ENCODE measurements at places on chromosomes 12 and 14.

GRCh38 chr12:105256011-105256410, 20.0 kb upstream of the APPL2 start:
- DNase-seq = no peak
- H3K27ac ChIP-seq = no peak overlapping the region
- H3K36me3 ChIP-seq = no peaks in the 10 kb centered on the region
- H3K4me3 ChIP-seq = no peak overlapping the region

GRCh38 chr12:2722806-2723205, 72.0 kb upstream of the FKBP4 start:
- H3K36me3 ChIP-seq = no peaks in the 10 kb centered on the region
- no peak overlapping the region for H3K4me3 ChIP-seq
- no peak overlapping the region for H3K27ac ChIP-seq
- no peaks in the 10 kb centered on the region for H3K4me1 ChIP-seq
- no peaks in the 10 kb centered on the region for H3K27me3 ChIP-seq

- H3K36me3 ChIP-seq = peaks cover 3% of the 10 kb centered on the region
- DNase-seq = no peak
- no peaks in the 10 kb centered on the region for H3K27me3 ChIP-seq
- H3K27ac ChIP-seq = no peak overlapping the region
These were observed 374.7 kb downstream of the ALG10 start for GRCh38 chr12:34396861-34397590.

DNA sequence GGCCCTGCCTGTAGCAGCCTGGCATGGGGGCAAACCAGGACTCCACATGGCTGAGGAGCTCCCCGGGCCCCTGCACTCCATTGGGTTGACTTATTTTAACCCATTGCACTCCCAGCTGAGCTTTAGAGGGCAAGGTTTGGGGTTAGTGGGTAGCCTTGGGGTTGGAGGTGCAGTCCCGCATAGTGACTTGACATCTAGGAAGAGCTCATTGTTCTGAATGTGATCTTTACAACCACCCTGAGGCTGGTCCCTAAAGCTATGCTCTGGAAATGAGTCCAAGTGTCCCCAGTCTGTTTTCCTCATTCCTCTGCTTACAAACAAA, 36.4 kb downstream of the NFKBIA start:
- peaks cover 50% of the 10 kb centered on the region for H3K4me1 ChIP-seq
- no peak overlapping the region for H3K4me3 ChIP-seq
- H3K27ac ChIP-seq = peak overlapping the region; percentile 92
- no peaks in the 10 kb centered on the region for H3K27me3 ChIP-seq
- no peaks in the 10 kb centered on the region for H3K36me3 ChIP-seq
- DNase-seq = peak; percentile 31

GRCh38 chr12:121630791-121631355, 4.5 kb downstream of the ORAI1 start:
- peak overlapping the region; percentile 98 for H3K27ac ChIP-seq
- no peaks in the 10 kb centered on the region for H3K27me3 ChIP-seq
- H3K4me3 ChIP-seq = peak overlapping the region; percentile 20
- peaks cover 30% of the 10 kb centered on the region for H3K36me3 ChIP-seq
- peaks cover 62% of the 10 kb centered on the region for H3K4me1 ChIP-seq

DNA sequence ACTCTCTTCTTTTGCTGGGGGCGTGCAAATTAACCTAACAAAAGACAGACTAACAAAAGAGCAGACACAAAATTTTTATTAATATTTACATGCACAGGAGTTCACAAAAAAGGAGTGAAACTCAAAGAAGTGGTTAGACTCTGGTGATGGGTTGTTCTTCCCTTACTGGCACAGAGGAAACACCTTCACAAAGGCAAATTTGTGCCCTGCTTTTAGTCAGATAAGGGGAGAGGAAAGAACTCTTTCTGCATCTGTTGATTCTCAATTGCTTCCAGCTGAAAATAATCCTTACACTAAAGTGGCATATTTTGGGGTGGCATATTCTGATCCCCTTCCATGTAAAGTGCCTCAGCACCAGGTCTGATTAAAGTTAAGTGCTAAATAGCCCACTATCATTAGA, 190.2 kb upstream of the AMIGO2 start:
- H3K27ac ChIP-seq = peak overlapping the region; percentile 90
- no peak for DNase-seq
- peaks cover 69% of the 10 kb centered on the region for H3K4me1 ChIP-seq
- H3K27me3 ChIP-seq = no peaks in the 10 kb centered on the region
- H3K36me3 ChIP-seq = no peaks in the 10 kb centered on the region
- H3K4me3 ChIP-seq = no peak overlapping the region

- H3K4me1 ChIP-seq = no peaks in the 10 kb centered on the region
- no peak for DNase-seq
These were observed 829.5 kb upstream of the MDGA2 start for GRCh38 chr14:48504921-48505320.

DNA sequence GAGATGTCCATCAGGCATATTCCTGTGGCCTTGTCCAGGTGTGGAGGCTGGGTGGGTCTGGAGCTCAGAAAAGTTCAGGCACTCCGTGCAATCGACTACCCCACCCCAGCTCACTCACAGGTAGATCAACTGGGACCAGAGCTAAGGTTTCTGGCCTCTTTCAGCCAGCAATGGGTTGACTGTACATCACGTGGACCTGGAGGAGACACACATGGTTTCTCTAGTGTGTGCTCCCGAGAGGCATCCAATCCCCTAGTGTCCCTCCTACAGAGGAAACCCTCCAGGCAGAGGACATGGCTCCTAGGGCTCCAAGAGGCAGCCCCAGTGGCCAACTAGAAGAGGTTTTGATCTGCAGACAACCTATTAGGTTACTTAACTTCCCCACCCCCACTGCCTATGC, 119.5 kb upstream of the RGS6 start:
- DNase-seq = no peak
- no peak overlapping the region for H3K27ac ChIP-seq
- no peaks in the 10 kb centered on the region for H3K36me3 ChIP-seq
- H3K27me3 ChIP-seq = peaks cover 17% of the 10 kb centered on the region
- H3K4me3 ChIP-seq = no peak overlapping the region

DNA sequence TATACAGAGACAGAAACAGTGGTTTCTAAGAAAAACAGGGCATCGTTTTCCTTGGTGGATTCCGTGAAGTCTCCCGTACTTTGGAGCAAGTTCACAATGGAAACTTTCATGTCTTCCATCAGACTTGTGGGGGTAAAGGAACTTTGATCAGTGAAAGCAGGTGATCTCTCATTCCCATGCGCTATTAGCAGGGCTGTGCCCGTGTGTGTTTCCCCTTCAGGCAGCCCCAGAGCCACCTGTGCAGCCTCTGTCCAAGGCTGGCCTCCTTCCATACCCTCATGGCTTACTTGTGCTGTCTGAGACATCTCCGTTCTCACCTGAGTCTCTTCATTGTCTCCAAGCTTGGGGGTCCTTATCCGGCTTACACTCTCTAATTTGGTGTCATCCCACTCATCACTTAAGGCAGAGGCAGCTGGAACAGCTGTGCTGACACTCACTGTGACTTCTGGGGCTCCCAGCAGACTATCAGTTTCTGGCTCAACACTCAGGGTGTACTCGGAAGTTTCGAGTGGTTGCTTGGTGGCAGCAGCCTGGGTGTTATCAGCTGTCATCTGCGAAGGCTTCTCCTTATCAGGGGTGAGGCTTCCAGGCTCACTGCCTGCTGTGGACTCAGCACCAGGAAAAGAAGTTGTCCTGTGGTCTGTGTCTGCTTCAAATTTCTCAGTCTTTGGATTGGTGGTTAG, 13.8 kb downstream of the ARMH4 start:
- H3K36me3 ChIP-seq = no peaks in the 10 kb centered on the region
- peaks cover 4% of the 10 kb centered on the region for H3K27me3 ChIP-seq
- H3K27ac ChIP-seq = no peak overlapping the region

- H3K36me3 ChIP-seq = peaks cover 34% of the 10 kb centered on the region
- H3K27me3 ChIP-seq = no peaks in the 10 kb centered on the region
- H3K4me3 ChIP-seq = peak overlapping the region; percentile 91
- H3K4me1 ChIP-seq = peaks cover 54% of the 10 kb centered on the region
These were observed 2.0 kb downstream of the RAP1B start for GRCh38 chr12:68612697-68613096.

- no peak overlapping the region for H3K4me3 ChIP-seq
- H3K27me3 ChIP-seq = no peaks in the 10 kb centered on the region
- peak; percentile 19 for DNase-seq
- no peaks in the 10 kb centered on the region for H3K36me3 ChIP-seq
- no peak overlapping the region for H3K27ac ChIP-seq
These were observed 239.0 kb upstream of the ATP2B1 start for GRCh38 chr12:89947437-89948270.

DNA sequence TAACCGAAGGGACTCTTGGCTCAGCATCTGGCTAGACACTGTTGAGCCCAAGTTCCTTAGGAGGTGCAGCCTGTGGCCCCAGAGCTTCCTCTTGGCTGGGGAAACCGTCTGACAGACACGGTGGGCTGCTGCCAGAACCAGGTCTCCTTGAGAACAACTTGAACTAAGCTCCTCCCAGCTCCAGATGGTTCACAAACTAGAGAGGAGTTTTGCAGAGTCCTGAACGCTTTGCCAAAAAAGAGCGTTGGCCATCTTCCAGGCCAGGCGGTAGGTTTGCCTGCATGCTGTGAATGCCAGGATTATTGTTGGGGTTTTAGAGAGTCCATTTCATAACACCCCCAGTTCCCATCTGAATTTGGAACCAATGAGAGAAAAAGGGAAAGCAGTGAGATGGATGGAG, 399.8 kb downstream of the RGS6 start:
- DNase-seq = no peak
- no peaks in the 10 kb centered on the region for H3K4me1 ChIP-seq
- no peak overlapping the region for H3K4me3 ChIP-seq
- peaks cover 2% of the 10 kb centered on the region for H3K27me3 ChIP-seq
- H3K27ac ChIP-seq = no peak overlapping the region

- no peaks in the 10 kb centered on the region for H3K36me3 ChIP-seq
- H3K4me3 ChIP-seq = no peak overlapping the region
- DNase-seq = no peak
- H3K27me3 ChIP-seq = peaks cover 7% of the 10 kb centered on the region
These were observed 84.6 kb upstream of the PTPRB start for GRCh38 chr12:70721656-70722357.

- no peak overlapping the region for H3K4me3 ChIP-seq
- no peak overlapping the region for H3K27ac ChIP-seq
These were observed 441.8 kb upstream of the TMPO start for GRCh38 chr12:98073610-98074009.

- peak overlapping the region; percentile 60 for H3K4me3 ChIP-seq
- peak overlapping the region; percentile 100 for H3K27ac ChIP-seq
- no peaks in the 10 kb centered on the region for H3K27me3 ChIP-seq
- DNase-seq = peak; percentile 68
These were observed 6.3 kb downstream of the EVL start for GRCh38 chr14:100071545-100071944.

- DNase-seq = no peak
- no peaks in the 10 kb centered on the region for H3K4me1 ChIP-seq
- no peaks in the 10 kb centered on the region for H3K27me3 ChIP-seq
- no peak overlapping the region for H3K27ac ChIP-seq
- no peak overlapping the region for H3K4me3 ChIP-seq
These were observed 343.4 kb downstream of the DPF3 start for GRCh38 chr14:72550513-72550912.

DNA sequence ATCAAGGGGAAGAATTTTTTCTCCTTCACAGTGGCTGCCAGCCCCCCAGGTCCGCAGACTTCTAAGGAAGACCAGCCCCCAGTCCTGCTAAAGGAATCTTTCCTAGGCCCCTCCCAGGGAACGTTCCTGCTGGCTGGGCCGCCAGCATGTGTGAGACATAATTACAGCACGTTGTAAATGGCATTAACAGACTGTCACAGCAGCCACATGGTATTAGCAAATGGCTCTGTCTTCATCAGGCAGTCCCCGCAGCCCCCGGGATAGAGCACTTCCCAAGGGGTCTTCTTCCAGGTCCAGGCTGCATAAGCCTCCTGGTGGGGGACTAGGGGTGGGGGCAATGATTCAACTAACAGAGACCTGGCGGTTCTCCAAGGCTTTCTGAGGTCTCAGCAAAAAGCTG, 34.9 kb upstream of the FAM222A start:
- no peaks in the 10 kb centered on the region for H3K36me3 ChIP-seq
- peaks cover 8% of the 10 kb centered on the region for H3K27me3 ChIP-seq
- no peak for DNase-seq
- H3K4me1 ChIP-seq = no peaks in the 10 kb centered on the region
- no peak overlapping the region for H3K4me3 ChIP-seq

DNA sequence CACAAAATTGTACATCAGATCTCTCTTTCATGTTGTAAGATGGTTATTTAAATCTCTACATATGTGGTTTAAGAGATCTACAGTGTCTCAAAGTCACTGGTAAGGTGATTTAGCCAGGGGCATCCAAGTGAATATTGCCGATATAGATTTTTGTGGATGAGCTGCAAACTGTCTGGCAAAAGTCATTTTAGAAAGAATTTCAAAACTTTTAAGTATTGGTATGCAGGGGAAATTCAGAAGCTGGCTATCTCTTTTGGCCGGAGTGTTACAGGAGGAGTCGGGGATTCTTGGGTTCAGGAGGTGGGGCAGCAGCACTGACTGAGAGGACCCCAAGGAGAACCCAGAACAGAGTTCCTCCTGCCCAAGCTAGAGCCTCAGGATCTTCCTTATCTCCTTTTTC, 69.9 kb downstream of the PTHLH start:
- H3K4me1 ChIP-seq = peaks cover 3% of the 10 kb centered on the region
- no peak overlapping the region for H3K27ac ChIP-seq
- no peaks in the 10 kb centered on the region for H3K36me3 ChIP-seq
- H3K27me3 ChIP-seq = peaks cover 4% of the 10 kb centered on the region

DNA sequence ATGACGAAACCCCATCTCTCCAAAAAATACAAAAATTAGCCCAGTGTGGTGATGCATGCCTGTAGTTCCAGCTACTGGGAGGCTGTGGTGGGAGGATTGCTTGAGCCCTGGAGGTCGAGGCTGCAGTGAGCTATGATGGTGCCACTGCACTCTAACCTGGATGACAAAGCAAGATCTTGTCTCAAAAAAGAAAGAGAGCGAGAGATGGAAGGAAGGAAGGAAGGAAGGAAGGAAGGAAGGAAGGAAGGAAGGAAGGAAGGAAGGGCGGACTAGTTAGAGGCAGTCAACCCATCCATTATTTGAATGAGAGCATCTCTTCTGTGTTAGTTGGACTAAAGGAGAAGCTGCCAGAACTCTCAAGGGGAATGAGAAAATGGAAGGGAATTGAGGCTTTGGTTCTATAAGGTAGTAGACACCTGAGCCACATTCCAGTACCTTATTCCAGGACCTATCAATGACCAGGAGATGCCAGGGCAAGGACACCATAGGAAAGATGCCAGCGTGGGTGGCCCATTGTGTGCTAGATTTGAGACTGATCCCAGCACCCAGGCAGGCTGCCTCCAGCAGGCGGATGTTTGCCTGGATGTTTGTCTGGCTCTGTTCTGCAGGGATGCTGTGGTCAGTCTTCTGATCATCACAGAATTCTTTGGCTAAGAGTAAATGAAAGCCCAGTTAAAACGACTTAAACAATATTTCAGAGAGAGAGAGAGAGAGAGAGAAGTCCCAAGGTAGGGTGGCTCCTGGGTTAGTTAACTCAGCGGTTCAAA, 11.5 kb upstream of the P2RX7 start:
- H3K27me3 ChIP-seq = no peaks in the 10 kb centered on the region
- no peak overlapping the region for H3K27ac ChIP-seq
- peaks cover 19% of the 10 kb centered on the region for H3K4me1 ChIP-seq
- no peak overlapping the region for H3K4me3 ChIP-seq
- no peaks in the 10 kb centered on the region for H3K36me3 ChIP-seq
- no peak for DNase-seq
